ENCODE measurements at places on chromosomes 1 and 21. TPM values are rescaled to one million over a fixed set of nuclear protein-coding genes. Genes with fewer than 3 reads are reported as not detected.

Gene TRIM46
- total RNA-seq, result not detected

DNA sequence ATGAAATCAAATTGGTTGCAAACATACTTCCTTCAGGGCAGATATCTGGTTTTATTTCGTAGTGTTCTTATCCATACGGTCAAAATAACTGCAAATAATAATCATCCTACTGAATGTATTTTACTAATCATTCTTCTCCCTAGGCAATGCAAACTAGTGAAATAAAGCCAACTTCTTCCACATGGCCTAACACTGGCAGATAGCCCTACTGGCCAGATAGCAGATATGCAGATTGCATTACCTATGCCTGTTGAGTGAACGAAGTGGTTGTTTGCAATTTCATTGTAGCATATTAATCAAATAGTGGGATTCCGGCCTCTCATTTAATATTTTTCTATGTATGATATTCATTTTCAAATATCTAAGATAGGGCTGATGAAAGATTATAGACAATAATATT lies 116.2 kb downstream of the CENPF start:
- no peaks in the 10 kb centered on the region for H3K27me3 ChIP-seq
- H3K4me1 ChIP-seq, result no peaks in the 10 kb centered on the region
- no peak overlapping the region for H3K27ac ChIP-seq
- no peak overlapping the region for H3K4me3 ChIP-seq

Gene HCN3
- 8.8 TPM for total RNA-seq

Gene KCNQ4
- 1.4 TPM for total RNA-seq

DNA sequence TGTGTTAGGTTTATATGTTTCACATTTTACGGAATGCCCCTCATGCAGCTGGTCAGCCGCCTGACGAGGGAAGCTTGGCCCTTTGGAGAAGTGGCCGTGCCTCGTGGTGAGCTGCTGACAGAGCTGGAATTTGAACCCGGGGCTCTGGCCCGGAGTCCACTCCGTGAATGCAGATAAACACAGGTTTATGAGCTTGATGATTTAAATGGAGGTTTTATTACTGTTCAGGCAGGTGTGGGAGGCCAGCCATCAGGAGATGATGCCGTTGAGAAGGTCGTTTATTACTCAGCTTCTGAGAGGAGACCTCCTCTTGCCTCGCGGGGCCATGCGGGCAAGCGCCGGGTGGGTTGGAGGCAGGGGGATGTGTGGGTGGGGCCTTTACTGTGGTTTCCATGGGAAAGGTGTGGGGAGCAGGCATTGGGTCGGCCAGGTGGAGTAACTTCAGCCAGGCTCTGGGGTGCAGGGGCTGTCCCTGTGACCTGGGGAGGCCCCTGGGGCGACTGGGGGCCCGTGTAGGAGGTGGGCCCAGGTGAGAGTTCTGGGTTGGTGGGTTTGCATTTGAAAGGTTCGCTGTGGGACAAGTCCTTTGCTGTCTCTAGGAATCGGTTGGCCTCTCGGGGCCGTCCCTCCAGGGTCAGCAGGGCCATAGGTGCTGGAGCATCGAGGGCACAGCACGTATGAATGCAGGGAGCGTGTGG lies 22.0 kb downstream of the PRKCZ start:
- H3K36me3 ChIP-seq, result peaks cover 3% of the 10 kb centered on the region
- H3K4me1 ChIP-seq, result no peaks in the 10 kb centered on the region
- no peaks in the 10 kb centered on the region for H3K27me3 ChIP-seq
- no peak for DNase-seq

- H3K27ac ChIP-seq, result peak overlapping the region; percentile 96
- no peaks in the 10 kb centered on the region for H3K27me3 ChIP-seq
- H3K4me1 ChIP-seq, result peaks cover 23% of the 10 kb centered on the region
- H3K4me3 ChIP-seq, result peak overlapping the region; percentile 85
- H3K36me3 ChIP-seq, result no peaks in the 10 kb centered on the region
Observed at GRCh38 chr1:167221738-167222610, 1.3 kb downstream of the POU2F1 start.

- H3K36me3 ChIP-seq, result no peaks in the 10 kb centered on the region
- H3K4me3 ChIP-seq, result no peak overlapping the region
- DNase-seq, result no peak
- H3K27ac ChIP-seq, result no peak overlapping the region
- H3K27me3 ChIP-seq, result no peaks in the 10 kb centered on the region
Observed at GRCh38 chr1:117826540-117827078, 102.8 kb downstream of the GDAP2 start.

DNA sequence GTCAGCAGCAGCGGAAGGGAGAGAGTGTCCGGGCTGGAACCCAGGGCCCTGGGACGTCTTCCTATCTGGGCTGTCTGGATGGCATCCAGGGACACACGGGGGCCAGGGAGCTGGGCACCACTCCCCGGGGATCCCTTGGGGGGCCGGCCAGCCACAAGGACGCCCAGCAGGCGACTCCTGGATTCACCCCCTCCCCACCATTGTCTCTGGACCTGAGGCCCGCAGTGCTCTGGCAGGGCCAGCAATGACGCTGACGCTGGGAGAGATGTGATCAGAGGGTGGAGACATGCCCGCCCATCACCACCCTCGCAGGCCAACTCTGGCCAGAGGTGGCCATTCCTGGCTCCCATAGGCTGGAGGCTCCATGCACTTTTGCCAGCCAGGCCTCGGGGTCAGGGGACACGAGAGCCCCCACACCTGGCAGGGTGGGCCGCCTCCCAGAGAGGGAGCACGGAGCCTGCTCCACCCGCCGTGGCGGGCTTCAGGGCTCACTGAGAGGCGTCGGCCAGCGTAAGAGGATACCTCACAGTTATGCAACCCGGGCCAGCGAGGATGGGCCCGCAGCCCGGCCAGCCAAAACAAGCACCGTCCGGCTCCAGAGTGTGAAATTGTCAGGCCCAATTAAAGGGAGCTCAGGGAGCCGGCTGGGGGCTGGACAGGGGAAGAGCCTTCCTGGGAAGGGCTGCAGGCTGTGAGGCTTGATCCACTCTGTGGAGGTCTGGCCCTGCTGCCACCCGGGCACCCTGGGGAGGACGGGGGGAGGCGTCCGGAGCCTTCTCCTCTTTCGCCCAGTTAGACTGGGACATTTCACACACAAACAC lies 10.3 kb downstream of the ACTRT2 start:
- H3K27ac ChIP-seq, result no peak overlapping the region
- no peaks in the 10 kb centered on the region for H3K4me1 ChIP-seq
- H3K36me3 ChIP-seq, result no peaks in the 10 kb centered on the region
- DNase-seq, result no peak

Gene SLC16A4
- 7.6 TPM for total RNA-seq

GRCh38 chr21:46083791-46084561 lies 13.9 kb upstream of the COL6A2 start:
- no peaks in the 10 kb centered on the region for H3K36me3 ChIP-seq
- H3K4me1 ChIP-seq, result no peaks in the 10 kb centered on the region
- no peaks in the 10 kb centered on the region for H3K27me3 ChIP-seq

- H3K27me3 ChIP-seq, result no peaks in the 10 kb centered on the region
- H3K4me1 ChIP-seq, result no peaks in the 10 kb centered on the region
Observed at GRCh38 chr21:18041012-18041411, 203.6 kb upstream of the CHODL start.

DNA sequence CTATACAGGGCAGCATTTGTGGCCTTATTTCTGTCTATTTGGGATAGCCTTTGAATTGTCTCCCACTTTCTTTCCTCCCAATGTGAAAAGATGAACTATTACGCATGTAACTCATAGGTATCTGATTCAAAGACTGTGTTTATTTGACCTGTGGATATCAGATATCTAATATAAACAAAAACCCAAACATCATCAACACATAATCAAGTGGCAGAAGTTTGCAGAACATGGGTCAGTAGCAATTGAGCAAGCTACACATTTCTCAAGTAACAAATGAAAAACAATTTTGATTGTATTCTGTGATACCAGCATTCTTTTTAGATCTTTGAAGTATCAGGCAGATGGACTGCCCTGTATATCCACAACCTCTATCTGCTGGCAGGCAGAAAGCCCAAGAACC lies 490.5 kb upstream of the ADGRL2 start:
- H3K27me3 ChIP-seq, result no peaks in the 10 kb centered on the region
- no peaks in the 10 kb centered on the region for H3K36me3 ChIP-seq
- H3K27ac ChIP-seq, result no peak overlapping the region
- H3K4me3 ChIP-seq, result no peak overlapping the region

- peaks cover 2% of the 10 kb centered on the region for H3K27me3 ChIP-seq
- no peaks in the 10 kb centered on the region for H3K4me1 ChIP-seq
- H3K27ac ChIP-seq, result no peak overlapping the region
Observed at GRCh38 chr1:243748227-243748626, 101.8 kb downstream of the AKT3 start.

Gene LDLRAD1
- not detected for total RNA-seq

- no peaks in the 10 kb centered on the region for H3K27me3 ChIP-seq
- H3K4me1 ChIP-seq, result no peaks in the 10 kb centered on the region
- H3K4me3 ChIP-seq, result no peak overlapping the region
- peak overlapping the region; percentile 35 for H3K27ac ChIP-seq
Observed at GRCh38 chr1:117665556-117666270, 59.9 kb downstream of the TENT5C start.

DNA sequence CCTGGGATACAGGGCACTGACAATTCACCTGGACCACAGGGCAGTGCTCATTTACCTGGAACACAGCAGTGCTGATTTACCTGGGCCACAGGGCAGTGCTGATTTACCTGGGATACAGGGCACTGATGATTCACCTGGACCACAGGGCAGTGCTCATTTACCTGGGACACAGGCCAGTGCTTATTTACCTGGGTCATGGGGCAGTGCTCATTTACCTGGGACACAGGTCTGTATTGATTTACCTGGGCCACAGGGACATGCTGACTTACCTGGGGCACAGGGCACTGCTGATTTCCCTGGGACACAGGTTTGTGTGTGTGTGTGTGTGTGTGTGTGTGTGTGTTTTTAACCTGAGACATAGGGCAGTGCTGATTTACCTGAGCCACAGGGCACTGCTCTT lies 261.7 kb downstream of the MATN1 start:
- no peak overlapping the region for H3K4me3 ChIP-seq
- DNase-seq, result no peak
- H3K27ac ChIP-seq, result no peak overlapping the region

Gene PDZK1IP1
- 3.8 TPM for total RNA-seq

- H3K4me1 ChIP-seq, result 0 out of 2 replicates have a peak, but pooled peaks cover 3% of the 10 kb centered on the region
- H3K27ac ChIP-seq, result no peak overlapping the region
- DNase-seq, result no peak
- no peaks in the 10 kb centered on the region for H3K36me3 ChIP-seq
- H3K27me3 ChIP-seq, result no peaks in the 10 kb centered on the region
Observed at GRCh38 chr1:227793948-227794816, 21.3 kb upstream of the PRSS38 start.

- no peaks in the 10 kb centered on the region for H3K4me1 ChIP-seq
- no peaks in the 10 kb centered on the region for H3K27me3 ChIP-seq
- H3K4me3 ChIP-seq, result no peak overlapping the region
- DNase-seq, result no peak
Observed at GRCh38 chr21:46538262-46538661, 66.6 kb downstream of the S100B start.

Gene PPFIA4
- 9.4 TPM for total RNA-seq

- H3K36me3 ChIP-seq, result no peaks in the 10 kb centered on the region
- no peak for DNase-seq
- no peak overlapping the region for H3K27ac ChIP-seq
- no peak overlapping the region for H3K4me3 ChIP-seq
Observed at GRCh38 chr1:47104816-47105215, 32.4 kb upstream of the CYP4A22 start.

DNA sequence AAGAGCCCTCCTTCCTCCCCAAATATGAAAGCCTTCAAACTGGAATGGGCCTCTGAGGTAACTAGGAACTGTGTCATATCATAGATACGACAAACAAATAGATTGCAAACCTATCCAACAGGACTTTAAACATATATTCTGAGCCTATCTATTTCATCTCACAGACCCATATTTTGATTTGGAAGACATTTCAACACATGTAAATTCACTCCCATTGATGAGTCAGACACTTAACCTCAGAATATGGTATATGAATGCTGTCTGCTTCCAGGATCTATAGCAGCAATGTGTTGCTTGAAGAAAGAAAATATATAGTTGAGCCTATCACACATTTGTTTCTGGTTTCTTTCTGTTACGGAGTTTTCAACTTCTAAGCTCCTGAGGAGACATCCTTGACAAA lies 221.9 kb upstream of the SAMSN1 start:
- H3K36me3 ChIP-seq, result no peaks in the 10 kb centered on the region
- no peaks in the 10 kb centered on the region for H3K4me1 ChIP-seq
- no peak for DNase-seq
- no peak overlapping the region for H3K4me3 ChIP-seq

Gene CNR2
- total RNA-seq, result not detected

- H3K27ac ChIP-seq, result no peak overlapping the region
- DNase-seq, result no peak
- H3K4me1 ChIP-seq, result no peaks in the 10 kb centered on the region
- H3K27me3 ChIP-seq, result no peaks in the 10 kb centered on the region
- no peak overlapping the region for H3K4me3 ChIP-seq
- H3K36me3 ChIP-seq, result no peaks in the 10 kb centered on the region
Observed at GRCh38 chr21:21401444-21401843, 403.2 kb downstream of the NCAM2 start.

DNA sequence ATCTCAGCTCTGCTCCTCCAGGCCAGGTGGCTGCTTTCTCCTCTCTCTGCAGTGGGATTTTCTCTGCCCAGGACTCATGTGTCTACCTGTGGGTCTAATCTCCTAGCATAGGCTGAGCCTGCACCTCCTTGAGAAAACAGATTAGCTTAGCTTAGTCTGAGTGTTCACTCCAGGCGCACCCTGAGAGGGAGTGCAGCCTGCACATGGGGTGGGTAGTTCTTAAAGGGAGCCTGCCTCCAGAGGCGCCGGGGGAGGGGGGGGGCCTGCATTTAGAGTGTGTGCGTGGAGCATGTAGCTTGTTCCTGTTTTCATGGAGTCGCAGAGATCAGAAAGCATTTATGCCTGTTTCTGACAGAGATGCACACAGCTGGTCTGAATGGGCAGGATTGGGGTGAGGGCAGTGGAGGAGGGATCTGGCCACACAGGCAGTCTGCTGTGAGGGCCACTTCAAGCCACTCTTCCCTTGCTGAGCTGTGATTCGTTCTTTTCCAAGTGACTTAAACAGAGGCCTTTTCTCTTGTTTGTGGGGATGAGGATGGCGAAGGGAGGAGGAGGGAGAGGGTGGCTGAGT lies 45.2 kb downstream of the GALNT2 start:
- H3K36me3 ChIP-seq, result no peaks in the 10 kb centered on the region
- DNase-seq, result no peak
- peak overlapping the region; percentile 27 for H3K27ac ChIP-seq
- peaks cover 14% of the 10 kb centered on the region for H3K4me1 ChIP-seq
- no peaks in the 10 kb centered on the region for H3K27me3 ChIP-seq
- H3K4me3 ChIP-seq, result no peak overlapping the region

Gene MFAP2
- 20.5 TPM for total RNA-seq

GRCh38 chr1:82934074-82934473 lies 1064.9 kb downstream of the TTLL7 start:
- H3K4me1 ChIP-seq, result no peaks in the 10 kb centered on the region

DNA sequence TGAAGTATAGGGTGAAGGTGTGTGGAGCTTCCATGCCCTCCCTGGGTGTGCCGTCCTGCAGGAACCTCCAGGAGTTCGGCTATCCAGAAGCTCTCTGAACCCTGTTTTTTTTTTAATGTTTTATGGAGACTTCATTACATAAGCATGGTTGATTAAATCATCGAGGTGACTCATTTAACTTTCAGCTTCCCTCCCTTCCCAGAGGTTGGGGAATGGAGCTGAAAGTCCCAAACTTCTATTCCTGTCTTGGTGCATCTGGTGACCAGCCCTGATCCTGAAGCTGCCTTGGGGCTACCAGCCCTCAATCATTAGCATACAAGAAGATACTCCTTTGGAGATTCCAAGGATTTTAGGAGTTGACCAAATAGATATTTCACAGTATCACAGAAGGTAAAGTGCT lies 9.5 kb downstream of the RRP15 start:
- H3K4me1 ChIP-seq, result peaks cover 44% of the 10 kb centered on the region
- no peak for DNase-seq
- no peak overlapping the region for H3K27ac ChIP-seq

Gene HEYL
- 3.4 TPM for total RNA-seq

All from Caco-2 (cell line).